Activated CD4-positive, alpha-beta T cell treated with anti-CD3 and anti-CD28 coated beads, Interleukin-2, amount 10 ng/mL, durations not matched to agents 7 days and 5 days (primary cell): ENCODE measurements at places on chromosomes 4 and X.

DNA sequence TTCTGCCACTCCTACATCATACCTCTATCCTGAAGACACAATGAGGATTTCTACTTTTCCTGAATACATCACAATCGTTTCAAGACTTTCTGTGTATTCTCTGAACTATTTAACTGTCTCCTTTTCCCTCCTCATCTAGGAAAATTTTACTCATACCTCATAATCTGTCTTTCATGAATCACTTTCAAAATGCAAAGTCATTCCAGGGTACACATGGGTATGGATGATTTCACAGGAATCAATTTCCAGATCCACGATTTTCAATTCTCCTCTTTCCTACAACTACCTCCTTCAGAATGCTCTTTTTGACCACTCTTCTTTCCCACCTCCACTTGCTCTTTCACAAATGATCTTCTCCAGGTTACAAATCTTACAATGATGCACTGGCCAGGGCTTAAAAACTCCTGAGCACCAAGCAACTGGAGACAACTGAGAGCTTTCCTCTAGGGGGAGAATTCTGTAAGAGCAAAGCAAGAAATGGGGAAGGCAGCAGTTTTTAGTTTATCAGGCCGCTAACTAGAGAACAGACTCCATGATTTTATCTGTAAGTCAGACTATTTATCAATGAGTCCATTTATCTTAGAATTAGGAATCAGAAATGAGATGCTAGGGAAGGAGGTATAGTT, 116.4 kb downstream of the PPP3CA start:
- no peak for DNase-seq

- DNase-seq = no peak
These were observed 66.6 kb upstream of the TAB3 start for GRCh38 chrX:30955687-30956086.

- no peak for DNase-seq
These were observed 87.3 kb upstream of the TEX13A start for GRCh38 chrX:105307762-105308161.

DNA sequence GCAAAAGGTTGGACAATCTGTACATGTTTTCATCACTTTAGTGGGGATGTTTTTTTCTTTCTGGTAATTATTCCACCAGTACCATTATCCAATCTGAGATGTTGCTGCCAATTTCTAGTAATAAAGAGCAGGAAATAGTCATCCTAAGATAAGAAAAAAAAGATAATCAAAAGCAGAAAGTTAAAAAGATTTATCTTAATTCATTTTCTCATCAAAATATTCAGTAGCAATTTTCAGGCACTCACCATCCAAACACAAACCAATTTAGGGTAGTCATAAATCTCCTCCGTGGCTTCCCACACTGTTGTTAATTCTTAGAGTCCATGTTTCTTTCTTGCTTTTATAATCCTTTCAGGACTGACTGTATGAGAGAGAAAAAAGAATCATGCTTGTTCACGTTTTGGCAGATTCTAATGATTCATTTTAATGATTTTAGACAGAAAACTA, 263.7 kb upstream of the UGT8 start:
- no peak for DNase-seq

DNA sequence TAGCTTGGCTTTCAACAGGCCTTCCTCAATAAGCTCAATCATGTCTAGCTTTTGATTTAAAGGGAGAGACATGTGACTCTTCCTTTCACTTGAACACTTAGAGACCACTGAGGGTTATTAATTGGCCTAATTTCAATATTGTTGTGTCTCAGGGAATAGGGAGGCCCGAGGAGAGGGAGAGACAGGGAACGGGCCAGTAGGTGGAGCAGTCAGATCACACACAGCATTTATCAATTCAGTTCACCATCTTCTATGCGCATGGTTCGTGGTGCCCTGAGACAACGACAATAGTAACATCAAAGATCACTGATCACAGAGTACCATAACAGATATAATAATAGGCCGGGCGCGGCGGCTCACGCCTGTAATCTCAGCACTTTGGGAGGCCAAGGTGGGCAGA, 17.8 kb downstream of the ZNF81 start:
- DNase-seq = peak; percentile 35

- DNase-seq = no peak
These were observed 21.5 kb downstream of the RXFP1 start for GRCh38 chr4:158543191-158543590.

DNA sequence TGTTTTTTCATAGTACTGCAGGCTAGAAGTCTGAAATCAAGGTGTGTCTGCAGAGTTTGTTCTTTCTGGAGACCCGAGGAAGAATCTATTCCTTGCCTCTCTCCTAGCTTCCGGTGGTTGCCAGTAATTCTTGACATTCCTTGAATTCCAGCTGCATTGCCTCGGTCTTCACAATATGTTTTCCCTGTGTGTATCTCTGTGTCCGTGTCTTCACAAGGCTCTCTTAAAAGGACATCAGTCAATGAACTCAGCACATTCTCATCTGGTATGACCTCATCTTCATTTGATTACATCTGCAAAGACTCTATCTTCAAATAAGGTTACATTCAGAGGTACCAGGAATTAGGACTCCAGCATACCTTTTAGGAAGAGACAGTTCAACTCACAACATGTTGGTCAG, 163.4 kb downstream of the BANK1 start:
- DNase-seq = no peak

DNA sequence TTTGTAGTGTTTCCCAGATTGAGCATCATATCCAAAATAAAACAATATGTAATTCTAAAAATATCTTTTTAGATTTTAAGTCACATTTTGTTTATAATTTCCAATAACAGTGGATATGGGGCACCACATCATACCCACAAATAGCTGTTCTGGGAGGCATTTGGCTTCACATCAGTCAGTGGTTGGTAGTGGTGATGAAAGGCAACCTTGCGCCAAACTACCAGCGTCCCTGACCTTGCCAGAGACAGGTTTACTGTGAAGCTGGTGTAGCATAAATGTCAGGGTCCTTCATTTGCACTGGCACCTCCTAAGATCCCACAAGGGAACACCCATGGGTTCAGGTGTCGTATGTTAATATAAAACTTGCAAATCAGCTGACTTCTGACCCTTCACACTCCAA, 222.2 kb downstream of the DCTD start:
- no peak for DNase-seq

- no peak for DNase-seq
These were observed 22.7 kb downstream of the JADE1 start for GRCh38 chr4:128832243-128832625.

DNA sequence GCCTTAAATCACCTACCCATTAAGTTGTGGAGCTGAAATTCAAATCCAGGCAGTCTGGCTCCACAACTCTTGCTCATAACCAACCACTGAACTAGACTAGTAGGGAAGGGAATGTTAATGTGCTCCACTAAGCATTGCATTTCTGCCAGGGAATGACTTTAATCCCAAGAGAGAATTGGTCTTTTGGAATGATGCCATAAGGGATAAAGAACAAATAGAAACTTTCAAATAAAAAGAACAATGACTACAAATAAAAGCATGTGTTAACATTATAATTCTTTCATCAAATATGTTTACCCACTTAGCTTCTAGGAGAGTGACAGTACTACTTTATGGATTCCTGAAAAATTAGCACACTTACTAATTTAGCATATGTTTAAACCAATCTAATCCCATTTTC, 905.9 kb downstream of the CENPC start:
- DNase-seq = no peak

DNA sequence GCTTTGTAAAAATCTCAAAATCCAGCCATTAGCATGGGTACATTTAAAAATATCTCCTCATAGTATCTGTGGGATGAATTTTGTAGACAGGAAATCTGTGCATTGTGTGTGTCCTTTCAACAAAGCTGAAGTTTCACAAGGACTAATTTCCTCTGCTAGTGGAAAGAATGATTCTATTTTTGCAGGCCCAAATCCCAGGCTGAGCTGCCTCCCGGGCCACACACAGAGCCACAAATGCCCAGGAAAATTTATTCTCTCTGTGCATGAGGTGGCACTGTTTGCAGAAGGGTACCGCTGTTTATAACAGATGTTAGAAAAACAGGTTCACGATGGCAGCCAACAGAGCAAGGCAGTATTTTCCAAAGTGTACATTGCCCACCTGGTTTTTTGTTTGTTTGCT, 11.0 kb upstream of the VCX3B start:
- DNase-seq = no peak

GRCh38 chrX:115531818-115532403, 29.1 kb upstream of the PLS3 start:
- DNase-seq = no peak

DNA sequence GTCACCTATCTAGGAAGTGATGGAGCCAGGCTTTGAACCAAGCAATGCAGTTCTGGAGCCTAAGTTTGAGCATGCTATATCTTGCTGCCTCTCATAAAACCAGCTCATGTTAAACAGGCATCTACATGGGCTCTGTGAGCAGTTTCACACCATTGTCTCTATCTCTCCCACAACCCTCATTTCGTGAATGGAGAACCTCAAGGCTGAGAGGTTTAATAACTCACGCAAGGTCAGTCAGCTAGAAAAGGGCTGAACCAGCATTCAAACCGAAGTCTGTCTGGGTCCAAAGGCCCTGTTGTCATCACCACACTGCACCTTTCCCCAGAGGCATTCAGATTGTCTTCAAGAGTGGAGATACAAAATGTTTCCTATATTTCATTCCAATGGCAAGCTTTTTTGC, 369.2 kb downstream of the MID1IP1 start:
- no peak for DNase-seq

DNA sequence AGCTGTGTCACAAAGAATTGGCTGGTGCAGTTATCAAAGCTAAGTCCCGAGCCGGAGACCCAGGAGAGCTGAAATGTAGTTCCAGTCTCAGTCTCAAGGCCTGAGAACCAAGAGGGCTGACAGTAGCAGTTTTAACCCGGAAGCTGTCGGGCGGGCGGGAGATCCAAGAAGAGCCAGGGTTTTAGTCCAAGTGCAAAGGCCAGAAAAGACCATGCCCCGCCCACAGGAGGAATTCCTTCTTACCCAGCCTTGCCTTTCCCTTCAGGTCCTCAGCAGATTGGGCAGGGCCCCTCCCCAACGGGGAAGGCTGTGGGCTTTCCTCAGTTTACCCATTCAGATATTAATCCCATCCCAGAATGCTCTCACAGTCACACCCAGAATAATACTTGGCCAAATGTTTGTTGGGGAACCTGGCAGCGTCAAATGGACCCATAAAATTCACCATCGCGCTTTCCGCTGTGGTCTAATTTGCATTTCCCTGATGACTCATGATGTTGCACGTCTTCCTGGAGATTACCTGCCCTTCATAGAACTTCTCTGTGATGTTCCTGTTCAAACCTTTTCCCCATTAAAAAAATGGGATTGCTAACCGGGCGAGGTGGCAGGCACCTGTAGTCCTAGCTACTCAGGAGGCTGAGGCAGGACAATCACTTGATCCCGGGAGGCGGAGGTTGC, 16.2 kb downstream of the MAEA start:
- DNase-seq = peak; percentile 22

GRCh38 chrX:15475486-15475885, 17.6 kb downstream of the PIR start:
- DNase-seq = no peak

DNA sequence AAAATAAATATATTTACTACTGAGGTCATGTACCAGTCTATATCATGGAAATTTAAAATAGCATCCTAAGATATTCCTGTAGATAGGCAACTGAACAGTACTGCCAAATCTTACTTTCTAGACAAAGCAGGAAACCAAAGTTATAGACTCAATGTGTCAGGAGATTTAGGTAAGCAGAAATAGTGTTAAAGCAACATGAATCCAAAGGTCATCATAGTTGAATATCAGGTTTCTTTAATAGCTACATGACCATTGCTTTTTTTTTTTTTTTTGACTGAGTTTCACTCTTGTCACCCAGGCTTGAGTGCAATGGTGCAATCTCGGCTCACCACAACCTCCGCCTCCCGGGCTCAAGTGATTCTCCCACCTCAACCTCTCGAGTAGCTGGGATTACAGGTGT, 20.2 kb upstream of the ACSL4 start:
- no peak for DNase-seq

- no peak for DNase-seq
These were observed 277.6 kb upstream of the DIAPH2 start for GRCh38 chrX:96407072-96407471.

GRCh38 chr4:33025236-33025635, 2305.1 kb downstream of the PCDH7 start:
- DNase-seq = no peak

GRCh38 chrX:18390941-18391538, 34.4 kb upstream of the CDKL5 start:
- peak; percentile 66 for DNase-seq

DNA sequence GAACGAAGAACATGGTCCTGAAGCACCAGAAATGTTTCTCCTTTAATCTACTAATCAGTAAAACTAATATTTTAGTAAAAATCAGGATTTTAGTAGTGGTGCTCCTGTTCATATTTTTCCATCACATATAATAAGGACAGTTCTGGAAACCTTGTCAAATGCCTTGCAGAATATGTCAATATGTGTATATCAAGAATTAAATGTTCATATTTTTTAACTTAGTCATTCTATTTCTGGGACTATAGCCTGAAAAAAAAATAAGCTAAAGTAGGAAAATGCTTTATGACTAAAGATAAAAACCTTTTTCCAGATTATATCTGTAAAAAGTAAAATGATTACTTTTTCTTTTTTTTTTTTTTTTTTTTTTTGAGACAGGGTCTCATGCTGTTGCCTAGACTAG, 65.1 kb downstream of the MAB21L2 start:
- DNase-seq = no peak

GRCh38 chr4:179989975-179990374, 2253.2 kb upstream of the TENM3 start:
- DNase-seq = no peak

DNA sequence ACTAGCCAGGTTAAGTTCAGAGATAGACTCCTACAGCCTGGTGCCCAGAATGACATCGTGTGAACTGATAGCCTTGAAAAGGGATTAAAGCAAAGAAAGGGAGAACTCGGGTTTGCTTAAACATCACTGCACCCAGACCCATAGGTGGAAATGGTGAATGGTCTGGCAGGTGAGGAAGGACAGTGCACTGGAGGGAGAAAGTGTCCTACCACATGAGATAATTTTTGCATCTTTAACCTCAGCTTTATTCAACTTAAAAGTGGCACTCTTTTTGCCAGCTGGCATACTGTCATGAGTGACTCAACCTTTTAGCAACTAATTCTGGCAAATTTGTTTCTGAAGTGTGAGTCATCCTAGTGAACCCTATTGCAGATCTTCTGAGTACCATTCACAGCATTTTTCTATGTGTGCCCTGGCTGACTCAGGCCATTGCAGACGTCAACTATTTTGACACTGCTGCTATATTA, 53.0 kb upstream of the DAPP1 start:
- DNase-seq = no peak

- DNase-seq = peak; percentile 66
These were observed at the start of gene RAB39B for GRCh38 chrX:155263854-155264628. RAB39B (minus strand) TSS chrX:155264491; CDS start chrX:155264288, 203 bp downstream.

- DNase-seq = no peak
These were observed 73.6 kb upstream of the TBC1D9 start for GRCh38 chr4:140829825-140830224.

DNA sequence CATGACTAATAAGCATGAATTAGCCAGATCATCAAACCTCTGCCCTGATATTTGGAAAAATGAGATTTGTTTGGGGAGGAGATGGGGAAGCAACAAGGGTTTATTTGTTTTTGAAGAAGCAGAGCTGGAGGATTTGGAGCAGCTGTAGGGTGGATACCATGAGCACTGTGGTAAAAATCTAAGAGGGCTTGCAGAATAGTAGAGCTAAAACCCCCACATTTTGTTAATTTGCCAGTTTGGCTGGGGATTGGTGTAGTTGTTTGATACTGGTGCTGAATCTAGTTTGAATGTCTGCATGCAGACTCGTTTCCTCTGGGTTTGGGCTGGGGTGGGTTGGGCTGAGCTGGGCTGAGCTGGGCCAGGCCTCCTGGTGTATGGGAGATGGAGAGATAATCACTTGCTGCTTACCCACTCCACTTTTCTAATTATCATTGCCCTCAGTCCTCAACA, 43.7 kb downstream of the SMAD1 start:
- no peak for DNase-seq
